ENCODE measurements at places on chromosomes 3 and 15. TPM values are rescaled to one million over a fixed set of nuclear protein-coding genes. Genes with fewer than 3 reads are reported as not detected.

The TMC3 gene
- total RNA-seq, result not detected

The GOLGA8J gene
- not detected for total RNA-seq

The TM4SF1 gene
- total RNA-seq, result 910 TPM

The SELENOS gene
- 69.5 TPM for total RNA-seq

Data from endothelial cell of coronary artery (primary cell).